RWPE2 (cell line): ENCODE measurements at places on chromosomes 13 and 19.

DNA sequence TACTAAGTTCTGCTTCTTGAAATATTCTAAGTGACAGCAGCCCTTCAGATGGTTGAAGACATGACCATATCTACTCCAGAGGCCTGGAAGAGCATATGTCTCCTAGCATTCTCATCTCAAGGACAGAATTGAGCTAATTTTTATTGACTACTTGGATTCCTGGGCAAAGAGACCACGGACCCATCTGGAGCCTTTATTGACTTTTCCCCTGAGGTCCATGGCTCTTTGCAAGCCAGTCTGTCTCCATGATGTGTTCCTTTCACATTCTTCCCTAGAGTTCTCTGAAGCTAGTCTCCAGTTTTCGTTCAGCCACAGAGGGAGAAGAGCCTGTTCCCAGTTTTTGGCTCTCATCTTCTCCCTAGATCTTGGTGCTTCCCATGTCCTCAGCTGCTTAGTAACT is 202.7 kb downstream of the PCCA start:
- DNase-seq: no peak

- no peak for DNase-seq
Observed at GRCh38 chr19:38690146-38690545, 42.7 kb downstream of the ACTN4 start.

- no peak for DNase-seq
Observed at GRCh38 chr19:970695-971094, 13.4 kb upstream of the WDR18 start.

DNA sequence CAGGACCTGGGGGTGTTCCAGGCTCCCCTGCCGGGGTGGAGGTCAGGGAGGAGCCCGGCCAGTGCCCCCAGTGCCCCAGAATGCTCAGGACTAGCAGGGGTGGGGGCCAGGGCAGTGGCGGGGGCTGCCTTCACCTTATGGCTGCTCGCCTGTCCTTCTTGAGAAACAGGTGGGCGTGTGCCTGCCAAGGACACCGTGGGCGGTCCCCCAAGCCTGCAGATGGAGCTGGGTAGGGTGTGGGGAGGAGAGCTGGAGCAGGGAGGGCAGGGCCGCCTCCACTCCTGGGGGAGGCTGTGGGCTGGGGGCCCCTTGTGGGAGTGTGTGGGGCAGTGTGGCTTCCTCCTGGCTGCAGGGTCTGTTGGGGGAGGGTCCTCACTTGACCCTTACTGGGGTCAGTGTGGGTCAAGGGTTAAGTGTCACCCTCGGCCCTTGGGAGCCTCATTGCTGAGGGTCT is 160.1 kb downstream of the KDM4B start:
- DNase-seq: no peak

GRCh38 chr13:20173116-20173746 is 12.4 kb upstream of the GJA3 start:
- DNase-seq: no peak
